ENCODE measurements at places on chromosomes 12 and 14.

- no peak for DNase-seq
Measured at GRCh38 chr12:21384261-21384660, 11.6 kb downstream of the IAPP start.

DNA sequence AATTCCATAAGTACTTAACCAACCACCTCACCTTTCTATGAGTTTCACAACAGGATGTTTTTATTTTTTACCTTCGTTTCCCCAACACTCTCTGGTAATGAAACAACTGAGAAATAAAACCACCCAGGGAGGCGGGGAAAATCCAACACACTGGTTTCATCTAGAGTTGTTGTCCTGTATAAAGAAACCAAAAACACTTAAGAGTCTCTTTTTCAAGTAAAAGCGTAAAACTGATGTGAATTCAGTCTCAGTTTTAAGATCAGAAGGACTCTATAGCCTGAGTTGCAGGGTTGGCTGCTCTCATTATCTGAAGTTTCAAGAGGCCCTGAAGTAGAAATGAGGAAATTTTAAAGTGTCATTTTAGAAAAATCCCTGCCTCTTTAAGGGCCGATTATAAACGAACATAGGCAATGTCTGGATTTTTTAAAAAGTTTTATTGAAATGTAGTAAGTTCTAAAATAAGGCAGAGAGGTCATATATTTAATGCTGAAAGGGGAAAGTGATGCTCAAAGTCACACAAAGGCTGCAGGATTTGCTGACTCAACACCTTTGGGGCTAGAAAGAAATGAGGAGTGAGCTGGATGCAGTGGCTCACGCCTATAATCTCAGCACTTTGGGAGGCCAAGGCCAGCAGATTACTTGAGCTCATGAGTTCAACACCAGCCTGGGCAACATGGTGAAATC is 27.2 kb downstream of the HIGD1C start:
- no peak for DNase-seq

GRCh38 chr12:49294086-49294803 is 702 bp upstream of the PRPH start:
- no peak for DNase-seq

- no peak for DNase-seq
Measured at GRCh38 chr12:78324234-78324633, 493.5 kb downstream of the NAV3 start.

DNA sequence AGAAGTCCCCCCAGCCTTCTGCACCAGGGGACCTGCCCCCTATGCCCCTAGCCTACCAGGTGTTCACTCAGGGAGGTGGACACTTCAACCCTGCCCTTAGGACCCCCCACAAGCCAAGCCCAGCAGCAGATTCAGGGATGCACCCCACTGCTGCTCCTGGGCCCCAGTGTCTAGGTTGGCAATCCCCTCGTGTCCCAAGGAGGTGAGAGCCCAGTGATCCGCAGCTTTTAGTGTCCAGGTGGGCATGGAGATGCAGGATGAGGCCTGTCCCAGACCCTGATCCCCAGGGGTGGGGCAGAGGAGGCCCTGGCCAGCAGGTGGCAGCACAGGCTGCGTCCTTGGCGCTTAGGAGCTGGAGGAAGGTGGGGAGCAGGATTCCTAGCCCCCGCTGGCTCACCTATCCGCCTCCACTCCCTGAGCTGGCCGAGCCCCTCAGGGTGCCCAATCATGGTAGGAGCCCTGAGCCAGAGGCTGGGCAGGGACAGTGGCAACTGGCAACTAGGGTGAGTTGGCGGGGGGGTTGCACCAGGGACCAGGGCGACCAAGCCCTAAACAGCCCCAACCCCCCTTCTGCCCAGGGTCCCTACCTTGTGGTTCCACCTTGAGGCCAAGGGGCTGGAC is 4.1 kb downstream of the CKB start:
- DNase-seq, result peak; percentile 35

- DNase-seq, result no peak
Measured at GRCh38 chr12:18261906-18262305, 588 bp downstream of the PIK3C2G start.

DNA sequence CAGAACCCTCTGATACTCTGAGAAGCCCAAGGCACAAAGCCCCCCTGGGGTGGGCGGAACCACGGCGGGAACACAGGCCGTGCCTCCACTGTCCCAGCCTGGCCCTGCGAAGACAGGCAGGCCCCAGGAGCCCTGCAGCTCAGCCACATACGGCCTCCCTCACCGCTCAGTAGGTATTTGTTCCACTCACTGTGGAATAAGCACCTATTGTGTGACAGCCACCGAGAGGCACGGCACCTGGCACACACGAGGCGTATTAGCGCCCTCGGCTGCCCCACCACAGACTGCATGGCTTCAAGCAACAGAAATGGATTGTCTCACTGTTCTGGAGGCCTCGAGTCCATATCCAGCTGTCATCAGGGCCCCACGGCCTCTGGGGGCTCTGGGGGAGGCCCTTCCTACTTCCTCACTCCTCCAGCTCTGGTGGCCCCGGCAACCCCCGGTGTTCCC is 66.3 kb downstream of the NCOR2 start:
- no peak for DNase-seq

All from stimulated activated CD8-positive, alpha-beta memory T cell treated with anti-CD3 and anti-CD28 coated beads, Interleukin-7, amount 100 ng/mL, for 24 hours (primary cell).